Activated naive CD4-positive, alpha-beta T cell (primary cell): ENCODE measurements at places on chromosomes 2 and 18.

- DNase-seq = no peak
These were observed 194.3 kb upstream of the TWIST2 start for GRCh38 chr2:238653431-238654109.

DNA sequence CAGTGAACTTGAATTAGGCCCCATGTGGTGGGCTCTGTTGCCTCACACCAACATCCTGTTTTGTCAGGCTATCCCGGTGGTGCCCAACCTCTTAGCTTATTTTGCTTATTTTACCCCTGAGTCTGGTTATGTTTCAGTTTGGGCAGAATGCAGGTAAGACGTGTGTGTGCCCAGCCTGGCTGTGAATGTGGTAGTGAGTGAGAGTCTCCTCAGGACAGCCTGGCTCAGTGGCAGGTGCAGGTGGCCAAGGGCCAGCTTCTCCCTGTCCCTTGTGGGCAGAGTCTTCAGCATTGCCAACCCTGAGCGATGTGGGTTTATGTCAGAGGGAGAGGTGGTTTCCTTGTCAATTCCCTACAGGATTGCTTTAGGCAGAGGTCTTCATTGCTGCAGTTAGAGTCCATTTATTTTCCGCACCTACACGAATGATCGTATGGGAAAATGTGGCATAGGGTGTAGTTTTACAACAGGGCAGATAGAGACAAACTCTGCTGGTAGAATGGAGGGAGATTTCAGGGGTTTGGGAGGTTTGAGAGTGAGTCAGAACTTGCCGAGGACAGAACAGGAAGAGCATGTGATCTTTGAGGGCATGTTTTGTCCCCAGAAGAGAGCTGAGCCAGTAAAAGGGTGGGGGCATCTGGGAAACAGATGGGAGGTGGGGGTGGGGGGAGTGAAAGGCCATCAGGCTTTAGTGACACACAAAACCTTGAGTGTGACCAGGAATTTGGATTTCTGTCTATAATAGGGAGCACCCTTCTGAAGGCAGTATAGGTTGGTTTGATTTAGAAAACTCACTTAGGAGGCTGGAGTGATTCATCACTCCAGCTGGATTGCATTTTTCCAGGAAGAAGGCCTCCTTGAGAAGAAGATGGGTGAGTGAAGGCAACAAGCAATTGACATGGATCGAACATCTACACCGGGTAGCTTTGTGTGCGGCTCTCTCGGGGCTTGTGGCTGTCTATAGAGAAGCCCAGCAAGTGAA lies 156.2 kb upstream of the CELF4 start:
- DNase-seq = no peak

DNA sequence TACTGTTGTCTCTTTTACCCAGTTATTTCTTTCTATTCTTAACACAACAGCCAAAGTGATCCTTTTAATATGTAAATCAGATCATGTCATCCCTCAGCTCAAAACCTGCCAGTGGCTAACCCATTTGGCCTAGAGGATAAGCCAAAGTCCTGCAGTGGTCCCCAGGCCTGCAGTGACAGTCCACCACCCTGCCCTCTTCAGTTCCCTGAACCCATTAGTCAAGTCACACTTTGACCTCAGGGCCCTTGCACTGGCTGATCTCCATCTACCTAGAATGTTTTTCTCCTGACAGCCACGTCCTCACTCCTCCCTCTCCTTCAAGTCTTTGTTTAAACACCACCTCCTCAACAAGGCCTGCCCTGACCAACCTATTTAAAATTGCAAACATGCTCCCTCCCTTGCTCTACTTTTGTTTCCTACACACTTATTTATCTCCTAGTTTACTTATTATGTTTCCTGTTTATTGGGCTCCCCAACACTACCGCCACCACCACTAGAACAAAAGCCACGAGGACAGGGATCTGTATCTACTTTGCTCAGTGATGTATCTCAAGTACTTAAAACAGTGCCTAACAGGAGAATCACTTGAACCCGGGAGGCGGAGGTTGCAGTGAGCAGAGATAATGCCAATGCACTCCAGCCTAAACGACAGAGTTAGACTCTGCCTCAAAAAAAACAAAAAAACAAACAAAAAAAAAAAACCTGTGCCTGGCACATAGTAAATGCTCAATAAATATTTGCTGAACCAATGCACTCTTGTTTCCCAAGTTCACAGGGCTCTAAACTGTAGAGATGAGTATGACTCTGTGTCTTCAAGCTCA lies 9.3 kb downstream of the MREG start:
- no peak for DNase-seq

- DNase-seq = no peak
These were observed 132.8 kb downstream of the STK39 start for GRCh38 chr2:168114619-168115018.

DNA sequence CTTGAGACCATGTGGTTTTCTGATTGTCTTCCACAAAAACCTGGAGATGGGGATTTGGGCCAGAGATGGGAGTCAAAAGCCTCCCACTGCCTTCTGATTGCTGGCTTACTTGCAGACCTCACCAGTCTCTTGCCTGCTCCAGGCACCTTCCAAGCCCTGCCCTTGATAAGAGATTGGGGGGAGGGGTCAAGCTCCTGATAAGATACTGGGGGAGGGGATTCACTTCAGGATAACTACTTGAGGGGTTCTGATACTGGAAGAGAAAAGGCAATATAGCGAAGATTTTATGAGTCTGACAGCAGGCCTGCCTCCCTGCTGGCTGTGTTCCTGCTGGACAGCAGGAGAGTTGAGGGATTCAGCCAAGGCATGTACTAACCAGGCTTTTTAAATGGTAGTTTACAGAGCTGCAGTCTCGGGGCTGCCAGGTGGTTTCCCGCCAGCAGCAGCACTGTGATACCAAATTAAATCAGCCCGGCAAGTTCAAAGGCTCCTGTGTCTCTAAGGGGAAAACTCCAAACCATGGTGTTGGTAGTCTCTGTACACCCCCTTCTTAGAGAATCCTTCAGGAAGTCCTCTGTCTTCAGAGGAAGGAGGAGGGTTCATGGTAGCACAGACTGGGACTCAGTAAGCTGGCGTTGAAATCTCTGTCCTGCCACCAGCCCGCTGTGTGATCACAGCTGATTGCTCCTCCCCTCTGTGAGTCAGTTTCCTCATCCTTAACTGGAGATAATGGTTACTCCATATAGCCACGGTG lies 58.3 kb downstream of the FBXO36 start:
- DNase-seq = no peak

DNA sequence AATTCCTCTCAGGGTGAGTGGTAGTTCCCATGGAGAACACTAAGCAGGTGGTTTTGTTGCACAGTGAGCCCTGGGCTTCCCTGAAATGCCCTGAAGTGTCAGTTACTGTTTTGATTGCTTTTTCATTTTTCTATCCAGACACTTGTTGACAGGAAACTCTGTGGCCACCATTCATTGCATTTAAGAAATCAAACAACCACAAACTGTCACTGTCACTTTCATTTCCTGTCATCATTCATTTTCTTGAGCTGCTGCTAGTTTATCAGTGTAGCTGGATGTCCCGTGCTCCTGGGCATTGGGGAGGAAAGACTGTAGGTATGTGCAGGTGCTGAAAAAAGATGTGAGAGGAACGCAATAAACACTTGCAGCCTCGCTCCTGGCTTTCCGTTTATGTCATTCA lies 891.6 kb upstream of the ZEB2 start:
- no peak for DNase-seq

DNA sequence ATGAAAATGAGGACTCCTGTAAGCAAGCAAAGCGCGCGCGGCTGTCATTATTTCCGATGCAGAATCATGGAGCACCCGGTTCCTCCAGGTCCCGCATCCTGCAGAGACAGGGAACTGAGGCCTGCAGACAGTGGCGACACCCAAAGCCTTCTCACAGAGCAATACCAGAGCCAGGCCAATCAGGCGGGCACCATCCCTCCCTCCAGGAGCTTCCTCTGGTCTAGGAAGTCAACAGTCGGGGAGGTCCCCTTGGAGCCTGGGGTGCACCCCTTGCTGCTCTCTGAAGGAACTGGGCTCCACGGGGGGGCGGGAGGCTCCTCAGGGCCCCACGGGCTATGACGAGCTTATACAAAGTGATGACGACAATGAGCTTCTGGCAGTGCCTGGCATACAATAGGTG lies 60.3 kb upstream of the HPCAL1 start:
- DNase-seq = no peak
